ENCODE measurements at places on chromosomes 1 and 21. TPM values are rescaled to one million over a fixed set of nuclear protein-coding genes. Genes with fewer than 3 reads are reported as not detected.

Gene PKP1
- total RNA-seq = 2.1 TPM

Gene ETNK2
- 2.6 TPM for total RNA-seq

Gene SPAG17
- total RNA-seq = 1.3 TPM

Gene SPATA17
- total RNA-seq = 1.8 TPM

Gene HSPA13
- 37.3 TPM for total RNA-seq

Gene DNM3
- total RNA-seq = 6.8 TPM

Gene OR2W3
- total RNA-seq = 2.1 TPM

- DNase-seq = no peak
Measured at GRCh38 chr1:119542492-119542946, 35.5 kb downstream of the HSD3B1 start.

- no peak for DNase-seq
Measured at GRCh38 chr1:182189535-182190066, 128.1 kb upstream of the ZNF648 start.

- no peak for DNase-seq
Measured at GRCh38 chr1:151405187-151405951, 6.0 kb downstream of the PSMB4 start.

- no peak for DNase-seq
Measured at GRCh38 chr1:224182057-224182865, 779 bp upstream of the DEGS1 start.

DNA sequence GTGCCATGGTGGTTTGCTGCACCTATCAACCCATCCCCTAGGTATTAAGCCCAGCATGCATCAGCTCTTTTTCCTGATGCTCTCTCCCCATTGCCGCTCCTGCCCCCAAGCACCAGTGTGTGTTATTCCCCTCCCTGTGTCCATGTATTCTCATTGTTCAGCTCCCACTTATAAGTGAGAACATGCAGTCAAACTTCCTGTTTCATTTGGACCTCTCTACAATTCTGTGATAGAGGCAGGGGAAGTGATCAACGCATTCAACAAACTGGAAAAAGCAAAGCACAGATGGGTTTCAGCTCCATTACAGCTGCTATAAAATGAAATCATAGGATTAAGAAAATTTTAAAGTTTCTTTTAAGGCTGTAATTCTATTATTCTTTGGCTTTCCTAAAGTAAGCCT is 23.3 kb upstream of the CD55 start:
- DNase-seq = no peak

DNA sequence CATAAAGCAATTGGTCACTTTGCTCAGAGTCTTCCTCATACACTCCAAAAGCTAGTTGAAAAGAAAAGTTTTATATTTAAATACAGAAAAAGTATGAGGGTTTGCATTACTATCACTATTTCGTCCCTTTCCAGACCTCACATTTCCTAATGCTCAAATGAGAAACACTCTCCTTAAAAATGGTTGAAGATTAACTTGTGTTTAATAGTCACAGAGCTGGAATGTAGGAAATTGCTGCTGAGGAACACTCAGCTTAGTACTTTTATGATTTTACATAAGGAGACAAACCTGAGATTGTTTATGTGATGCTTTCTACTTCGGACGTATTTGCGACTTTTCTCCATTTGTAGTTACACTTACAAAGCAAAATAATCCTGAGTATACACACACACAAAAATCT is 39.8 kb downstream of the MYSM1 start:
- DNase-seq = no peak

- no peak for DNase-seq
Measured at GRCh38 chr1:233389893-233390292, 62.4 kb downstream of the MAP3K21 start.

DNA sequence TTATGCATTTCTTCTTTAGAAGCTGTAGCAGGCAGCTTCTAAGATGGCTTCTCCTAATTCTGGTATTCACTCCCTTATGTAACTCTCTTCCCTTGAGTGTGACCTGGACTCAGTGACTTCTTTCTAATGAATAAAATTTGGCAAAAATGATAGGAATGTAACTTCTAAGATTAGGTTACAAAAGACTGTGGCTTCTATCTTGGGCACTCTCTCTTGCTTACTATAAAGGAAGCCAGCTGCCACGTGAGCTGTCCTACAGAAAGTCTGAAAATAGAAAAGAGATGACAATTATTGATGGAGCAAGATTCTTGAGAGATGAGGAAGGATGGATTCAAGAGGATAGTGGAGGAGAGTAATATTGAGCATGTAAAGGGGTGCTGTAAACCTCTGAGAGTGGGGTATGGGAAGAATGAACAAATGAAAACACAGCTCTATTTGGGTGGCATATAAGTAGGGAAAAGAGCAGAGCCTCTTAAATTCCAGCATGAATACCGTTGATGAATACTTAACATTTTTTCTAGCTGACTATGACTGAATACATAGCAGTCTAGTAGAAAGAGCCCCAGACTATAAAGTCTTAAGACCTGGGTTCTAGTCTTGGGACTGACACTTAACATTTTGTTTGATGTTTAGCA is 5.5 kb downstream of the TSEN15 start:
- no peak for DNase-seq

DNA sequence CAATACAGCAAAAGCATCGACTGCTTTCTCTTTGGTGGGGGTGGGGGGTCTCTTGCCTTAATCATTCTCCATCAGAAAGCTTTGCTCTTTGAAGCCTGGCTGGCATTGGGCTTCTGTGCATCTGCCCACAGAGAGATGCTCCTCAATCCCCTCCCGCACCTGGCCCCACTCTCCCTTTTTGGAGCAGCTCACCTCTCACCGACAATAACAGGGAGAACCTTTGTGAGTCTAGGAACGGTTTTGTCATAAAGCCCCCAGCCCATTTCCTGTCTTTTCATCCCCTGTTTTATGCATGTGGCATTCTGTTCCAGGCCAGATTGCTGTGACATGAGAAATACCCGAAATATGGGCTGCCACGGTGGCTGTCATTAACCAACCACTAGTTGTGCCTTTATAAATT is 469.0 kb upstream of the VAMP3 start:
- no peak for DNase-seq

GRCh38 chr1:243732637-243733036 is 117.4 kb downstream of the AKT3 start:
- no peak for DNase-seq

DNA sequence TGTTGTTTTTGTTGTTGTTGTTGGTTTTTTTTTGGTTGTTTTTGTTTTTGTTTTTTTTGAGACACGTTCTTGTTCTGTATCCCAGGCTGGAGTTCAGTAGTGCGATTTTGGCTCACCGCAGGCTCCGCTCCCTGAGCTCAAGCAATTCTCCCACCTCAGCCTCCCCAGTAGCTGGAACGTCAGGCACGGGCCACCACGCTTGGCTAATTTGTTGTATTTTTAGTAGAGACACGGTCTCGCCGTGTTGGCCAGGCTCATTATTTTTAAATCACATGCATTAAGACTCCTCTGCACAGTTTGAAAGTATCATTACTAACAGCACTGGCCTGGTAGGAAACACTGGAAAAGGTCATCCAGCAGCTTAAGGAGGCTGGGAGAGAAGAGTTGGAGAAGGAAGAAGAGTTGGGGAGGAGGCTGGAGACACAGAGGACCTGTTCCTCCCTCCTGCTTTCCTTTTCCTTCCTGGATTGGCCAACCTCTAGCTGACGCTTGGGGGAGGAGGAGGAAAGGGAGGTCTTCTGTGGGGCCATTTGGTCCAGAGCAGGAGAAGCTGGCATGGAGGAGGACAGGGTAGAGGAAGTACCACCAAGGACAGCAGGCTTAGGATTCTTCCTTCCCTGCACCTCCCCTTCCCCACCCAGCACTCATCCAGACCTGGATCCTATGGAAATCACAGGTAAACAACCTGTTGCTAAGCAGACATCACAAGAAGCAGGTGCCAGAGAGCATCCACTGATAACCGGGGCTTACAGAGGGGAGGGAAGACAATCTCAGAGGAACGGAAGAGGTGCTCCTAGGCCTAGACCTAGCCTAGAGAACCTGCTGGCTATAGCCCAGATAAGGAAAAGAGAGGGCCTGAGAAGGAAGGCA is 71.9 kb upstream of the GOLT1A start:
- no peak for DNase-seq
